Kidney epithelial cell (primary cell): ENCODE measurements at places on chromosomes 12 and 14. TPM values are rescaled to one million over a fixed set of nuclear protein-coding genes. Genes with fewer than 3 reads are reported as not detected.

DNA sequence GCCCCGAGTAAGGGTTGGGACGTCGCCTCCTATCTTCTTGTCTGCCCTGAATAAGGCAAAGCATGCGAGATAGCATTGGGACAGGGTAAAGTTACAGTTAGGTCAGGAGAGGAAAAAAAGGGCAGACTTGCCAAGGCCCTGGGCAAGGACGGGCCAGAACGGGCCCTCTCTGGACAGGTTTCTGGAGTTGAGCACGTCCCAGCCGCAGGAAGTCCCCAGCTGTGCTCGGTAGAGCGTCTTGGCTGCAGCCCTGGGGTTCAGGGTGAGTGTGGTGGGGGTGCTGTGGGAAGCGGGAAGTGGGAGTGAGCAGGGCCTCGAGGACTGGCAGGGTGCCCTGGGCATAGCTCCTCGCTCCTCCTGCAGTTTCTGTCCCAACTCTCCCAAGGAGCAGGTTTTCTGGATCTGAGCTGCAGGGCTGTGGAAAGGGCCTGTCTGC lies 5.4 kb downstream of the RPS6KL1 start:
- no peak for DNase-seq

DNA sequence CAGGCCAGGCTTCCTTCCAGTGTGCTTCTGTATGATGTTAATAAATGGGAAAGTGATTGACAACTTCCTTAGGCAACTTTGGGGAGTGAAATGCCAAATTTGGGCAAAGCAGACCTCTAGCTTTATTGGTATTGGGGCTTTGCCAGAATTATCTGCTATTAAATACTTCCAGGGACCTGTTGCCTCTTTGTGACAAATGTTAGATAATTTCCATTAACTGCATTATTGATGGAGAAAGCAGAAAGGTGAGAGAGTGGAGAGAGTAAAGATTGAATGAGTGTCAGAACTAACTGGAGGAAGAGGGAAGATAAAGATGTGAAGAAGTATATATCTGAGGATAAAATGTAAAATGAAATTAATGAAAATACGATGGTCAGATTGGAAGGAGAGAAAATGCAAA lies 94.5 kb downstream of the CACNA1C start:
- no peak for DNase-seq

- no peak for DNase-seq
Measured at GRCh38 chr12:38541849-38542248, 225.3 kb downstream of the ALG10B start.

- no peak for DNase-seq
Measured at GRCh38 chr12:93884794-93885460, 207.8 kb downstream of the CRADD start.

DNA sequence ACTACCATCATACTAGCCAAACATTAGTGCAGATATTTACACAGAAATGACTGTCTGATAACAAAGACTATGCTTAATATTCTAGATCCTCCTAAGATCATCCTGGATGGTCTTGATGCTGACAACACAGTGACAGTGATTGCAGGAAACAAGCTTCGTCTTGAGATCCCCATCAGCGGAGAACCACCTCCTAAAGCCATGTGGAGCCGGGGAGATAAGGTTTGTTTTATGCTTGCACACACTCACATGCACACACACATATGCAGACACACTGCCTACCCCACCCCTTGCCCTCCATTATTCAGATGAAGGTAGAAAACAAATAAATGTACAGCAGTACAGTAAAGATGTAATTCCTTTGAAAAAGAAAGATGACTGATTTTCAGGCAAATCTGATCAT lies 44.4 kb upstream of the CHPT1 start:
- no peak for DNase-seq

GRCh38 chr12:71708658-71709057 lies 22.8 kb downstream of the TMEM19 start:
- no peak for DNase-seq

DNA sequence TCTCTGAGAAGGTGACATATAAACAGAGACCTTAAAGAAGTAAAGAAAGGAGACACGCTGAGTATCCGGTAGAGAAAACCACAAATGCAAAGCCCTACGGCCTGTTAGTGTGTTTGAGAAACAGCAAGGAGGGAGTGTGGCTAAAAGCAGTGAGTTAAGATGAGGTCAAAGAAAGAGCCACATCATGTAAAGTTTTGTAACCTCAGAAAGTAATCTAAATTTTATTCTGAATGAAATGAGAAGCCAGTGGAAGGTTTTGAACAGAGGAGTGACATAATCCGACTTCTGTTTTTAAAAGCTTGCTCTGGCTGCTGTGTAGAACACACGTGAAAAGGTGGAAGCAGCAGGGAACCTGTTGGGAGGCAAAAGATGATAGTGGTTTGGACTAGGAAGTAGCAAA lies 32.6 kb downstream of the PPP2R5E start:
- no peak for DNase-seq

DNA sequence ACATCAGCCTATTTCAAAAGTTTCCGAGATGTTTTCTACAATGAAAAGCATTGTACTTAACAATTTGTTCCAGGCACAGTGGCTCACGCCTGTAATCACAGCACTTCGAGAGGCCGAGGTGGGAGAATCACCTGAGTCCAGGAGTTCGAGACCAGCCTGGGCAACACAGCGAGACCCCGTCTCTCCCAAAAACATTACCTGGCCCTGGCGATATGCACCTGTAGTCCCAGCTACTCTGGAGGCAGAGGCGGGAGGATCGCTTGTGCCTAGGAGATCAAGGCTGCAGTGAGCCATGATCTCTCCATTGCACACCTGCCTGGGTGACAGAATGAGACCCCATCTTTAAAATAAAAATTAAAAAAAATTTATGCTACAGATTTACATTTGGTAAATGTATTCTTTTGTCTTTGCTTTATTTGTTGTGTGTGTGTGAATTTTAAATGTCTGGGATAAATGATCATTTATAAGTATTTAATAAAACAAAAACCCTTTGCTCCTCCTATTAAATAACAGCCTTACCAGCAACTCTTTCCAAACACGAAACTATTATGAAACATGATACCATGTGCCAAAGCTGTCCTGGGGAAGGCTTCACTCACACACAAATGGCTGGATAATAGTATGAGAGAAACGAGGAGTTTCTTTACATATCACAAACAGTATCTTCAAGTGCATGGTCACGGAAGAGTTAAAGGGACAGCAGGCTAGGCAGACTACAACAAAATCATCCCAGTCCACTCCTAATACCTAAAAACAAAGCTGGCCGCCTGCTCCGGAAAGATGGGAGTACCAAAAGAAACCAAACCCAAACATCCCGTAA lies 1.1 kb downstream of the ATXN3 start:
- no peak for DNase-seq

GRCh38 chr12:93713800-93714199 lies 36.6 kb downstream of the CRADD start:
- no peak for DNase-seq

GRCh38 chr14:104214431-104215218 lies 76.2 kb downstream of the KIF26A start:
- no peak for DNase-seq

GRCh38 chr14:37544407-37544806 lies 50.6 kb downstream of the FOXA1 start:
- DNase-seq, result no peak

GRCh38 chr12:104285740-104286515 lies 17.6 kb upstream of the EID3 start:
- no peak for DNase-seq

DNA sequence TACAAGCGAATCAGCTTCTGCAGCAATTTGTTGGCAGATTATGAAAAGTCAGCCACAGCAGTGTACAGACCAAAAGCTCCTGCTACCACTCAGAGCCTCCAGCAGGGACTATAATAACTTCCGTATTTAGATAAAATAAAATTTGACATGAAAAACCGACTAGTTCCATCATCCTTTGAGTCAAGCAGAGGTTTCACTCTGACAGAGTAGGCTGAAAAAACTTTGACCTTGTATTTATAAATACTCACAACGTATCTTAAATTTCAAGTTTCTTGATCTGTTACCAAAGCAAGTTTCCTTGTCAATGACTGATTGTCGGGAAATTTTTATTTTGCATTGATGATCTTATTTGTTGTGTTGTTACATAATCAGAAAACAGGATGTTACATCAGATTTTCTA lies 283.4 kb downstream of the DAD1 start:
- no peak for DNase-seq

GRCh38 chr14:74500417-74501134 lies 7.0 kb downstream of the ISCA2 start:
- no peak for DNase-seq

GRCh38 chr14:52834440-52834842 lies 43.0 kb upstream of the GNPNAT1 start:
- DNase-seq, result no peak

DNA sequence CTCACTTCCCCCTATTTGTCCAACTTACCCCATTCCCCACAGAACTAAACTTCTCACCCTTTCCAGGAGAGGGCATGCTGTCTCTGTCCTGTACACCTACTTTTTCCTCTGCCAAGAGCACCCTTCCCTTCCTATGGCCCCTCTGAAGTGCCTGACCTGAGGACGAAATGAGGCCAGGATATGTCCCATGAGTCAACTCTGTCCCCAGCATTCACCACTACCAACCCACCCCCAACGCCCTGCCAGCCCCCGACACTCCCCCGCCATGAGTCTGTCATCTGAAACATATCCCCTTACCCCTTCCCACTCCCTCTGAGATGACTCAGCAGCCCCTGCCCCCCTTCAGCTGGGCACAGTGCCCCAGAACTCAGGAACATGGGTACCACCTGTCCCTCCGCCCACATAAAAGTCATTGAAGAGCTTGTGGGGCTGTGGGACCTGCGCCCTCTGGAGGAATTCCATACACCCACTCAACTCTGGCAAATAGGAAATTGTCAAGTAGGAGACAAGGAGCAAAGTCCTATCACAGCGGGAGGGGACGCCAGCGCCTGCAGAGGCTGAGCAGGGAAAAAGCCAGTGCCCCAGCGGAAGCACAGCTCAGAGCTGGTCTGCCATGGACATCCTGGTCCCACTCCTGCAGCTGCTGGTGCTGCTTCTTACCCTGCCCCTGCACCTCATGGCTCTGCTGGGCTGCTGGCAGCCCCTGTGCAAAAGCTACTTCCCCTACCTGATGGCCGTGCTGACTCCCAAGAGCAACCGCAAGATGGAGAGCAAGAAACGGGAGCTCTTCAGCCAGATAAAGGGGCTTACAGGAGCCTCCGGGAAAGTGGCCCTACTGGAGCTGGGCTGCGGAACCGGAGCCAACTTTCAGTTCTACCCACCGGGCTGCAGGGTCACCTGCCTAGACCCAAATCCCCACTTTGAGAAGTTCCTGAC lies 26.3 kb downstream of the ITGA7 start:
- no peak for DNase-seq

- DNase-seq, result no peak
Measured at GRCh38 chr12:105740369-105740768, 398.4 kb downstream of the NUAK1 start.

GRCh38 chr12:113479590-113480335 lies 8.1 kb upstream of the LHX5 start:
- peak; percentile 7 for DNase-seq

GRCh38 chr12:38350342-38351174 lies 34.0 kb downstream of the ALG10B start:
- no peak for DNase-seq

The CATSPERB gene
- total RNA-seq, result 0.07 and 0.08 TPM in 2 replicates

The RBM25 gene
- 28.2 and 30.8 TPM in 2 replicates for total RNA-seq

The ANKS1B gene
- total RNA-seq, result 0.13 TPM in 1 of 2 replicates, not detected in the other
